ENCODE measurements at places on chromosomes 2 and 18.

DNA sequence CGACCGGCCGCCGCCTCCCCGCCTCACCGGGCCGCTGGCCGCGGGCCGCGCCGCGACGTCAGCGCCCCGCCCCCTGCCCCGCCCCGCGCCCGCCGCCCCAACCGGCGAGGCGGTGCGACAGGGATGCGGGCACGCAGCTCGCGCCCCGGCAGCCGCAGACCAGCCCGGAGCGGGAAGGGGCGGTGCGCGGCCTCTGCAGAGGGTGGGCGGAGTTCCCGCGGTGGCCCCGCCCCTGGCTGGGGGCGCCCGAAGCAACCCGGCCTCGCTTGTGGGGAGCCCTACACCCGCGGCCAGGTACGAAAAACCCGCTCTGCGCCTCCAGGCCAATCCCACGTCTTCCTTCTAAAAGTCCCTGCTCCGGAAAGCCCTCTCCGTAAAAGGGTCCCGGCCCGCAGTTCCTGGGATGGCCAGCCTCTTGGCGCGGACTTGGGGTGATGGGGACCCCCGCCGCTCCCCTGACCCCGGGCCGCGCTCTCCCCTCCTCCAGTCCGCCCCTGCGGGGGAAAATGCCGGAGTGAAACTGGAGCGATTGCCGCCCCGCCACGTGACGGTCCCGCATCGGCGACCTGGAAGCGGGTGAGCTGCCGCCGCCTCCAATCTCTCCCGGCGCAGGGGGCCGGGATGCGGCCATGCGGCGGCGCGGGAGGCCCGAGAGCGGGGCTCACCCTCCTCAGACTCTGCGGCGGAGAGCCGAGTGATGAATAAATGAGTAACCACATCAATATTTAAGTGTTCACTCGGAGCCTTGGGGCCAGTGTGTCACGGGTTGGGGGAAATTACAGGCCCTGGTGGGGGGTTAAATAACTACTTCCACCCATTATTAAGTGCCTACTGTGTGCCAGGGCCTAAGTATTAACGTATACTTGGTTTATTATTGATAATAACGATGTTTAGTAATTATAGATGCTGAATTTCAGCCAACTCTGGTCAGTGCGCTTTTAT is at the start of gene RAB11FIP5:
TSS of gene RAB11FIP5 (minus strand) at position 36 of the 942 bp plus-strand sequence. CDS start 171 bp downstream, outside the sequence.
- DNase-seq, result peak; percentile 75

DNA sequence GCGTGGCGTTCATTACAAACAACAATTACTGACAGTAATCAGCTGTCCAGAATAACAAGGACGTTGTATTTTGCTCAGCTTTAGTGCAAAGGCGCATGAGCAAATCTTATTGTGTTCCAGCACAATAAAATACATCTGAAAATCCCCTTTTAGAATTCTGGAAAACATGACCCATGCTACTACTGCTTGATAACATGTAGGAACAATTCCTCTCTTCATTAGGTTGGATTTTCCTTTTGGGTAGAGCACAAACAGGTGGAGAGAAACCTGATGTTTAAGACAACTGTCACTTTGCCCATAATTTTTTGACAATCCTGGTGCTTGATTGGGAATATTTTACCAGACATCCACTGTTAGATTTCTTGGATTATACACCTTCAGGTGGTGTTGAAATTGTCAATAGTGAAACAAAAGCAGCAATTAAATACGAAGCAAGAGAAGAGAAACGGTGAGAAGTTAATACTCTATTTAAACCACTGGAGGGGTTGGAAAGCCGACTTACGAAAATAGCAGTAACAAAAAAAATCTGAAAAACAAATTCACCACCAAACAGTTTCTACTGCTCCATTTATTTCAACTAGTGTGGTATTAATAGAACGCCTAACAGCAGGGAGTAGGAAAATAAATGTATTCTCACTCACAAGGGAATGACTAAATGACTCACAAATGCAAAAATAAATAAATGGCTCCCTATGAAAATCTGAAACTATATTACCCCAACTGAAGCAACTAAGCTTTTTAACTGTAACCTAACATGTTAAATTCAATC is 102.7 kb downstream of the CPO start:
- no peak for DNase-seq

DNA sequence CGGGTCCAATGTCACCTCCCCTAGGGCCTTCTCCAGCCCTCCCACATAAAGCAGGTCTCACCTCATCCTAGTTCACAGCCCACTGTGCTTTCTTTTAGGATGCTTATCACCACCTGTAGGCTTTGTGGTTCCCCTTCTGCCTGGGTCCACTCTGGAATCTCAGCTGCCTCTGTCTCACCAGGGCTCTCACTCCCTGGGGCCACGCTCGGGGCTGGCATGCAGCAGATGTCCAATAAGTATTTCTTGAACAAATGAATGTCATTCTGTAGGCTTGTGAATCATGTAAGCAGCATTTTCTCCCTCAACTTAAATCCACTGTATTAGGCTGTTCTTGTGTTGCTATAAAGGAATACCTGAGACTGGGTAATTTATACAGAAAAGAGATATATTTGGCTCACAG is 4.3 kb upstream of the SH3BP4 start:
- DNase-seq, result no peak

DNA sequence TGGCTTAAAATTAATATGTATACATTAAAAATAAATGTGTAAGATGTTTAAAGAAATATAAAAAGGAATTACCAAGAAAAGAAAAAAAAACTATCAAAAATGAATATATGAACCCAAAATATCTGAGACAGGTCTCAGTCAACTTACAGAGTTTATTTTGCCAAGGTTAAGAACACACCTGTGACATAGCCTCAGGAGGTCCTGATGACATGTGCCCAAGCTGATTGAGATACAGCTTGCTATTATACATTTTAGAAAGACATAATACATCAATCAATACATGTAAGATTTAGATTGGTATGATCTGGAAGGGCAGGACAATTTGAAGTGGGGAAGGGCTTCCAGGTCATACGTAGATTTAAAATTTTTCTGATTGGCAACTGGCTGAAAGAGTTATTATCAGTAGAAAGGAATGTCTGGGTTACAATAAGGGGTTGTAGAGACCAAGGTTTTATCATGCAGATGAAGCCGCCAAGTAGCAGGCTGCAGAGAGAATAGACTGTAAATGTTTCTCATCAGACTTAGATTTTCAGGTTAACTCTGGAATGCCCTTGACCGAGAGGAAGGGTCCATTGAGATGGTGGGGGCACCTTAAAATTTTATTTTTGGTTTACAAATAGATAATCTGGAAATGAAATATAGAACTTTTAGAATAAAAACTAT is 74.7 kb downstream of the EXOC6B start:
- no peak for DNase-seq

DNA sequence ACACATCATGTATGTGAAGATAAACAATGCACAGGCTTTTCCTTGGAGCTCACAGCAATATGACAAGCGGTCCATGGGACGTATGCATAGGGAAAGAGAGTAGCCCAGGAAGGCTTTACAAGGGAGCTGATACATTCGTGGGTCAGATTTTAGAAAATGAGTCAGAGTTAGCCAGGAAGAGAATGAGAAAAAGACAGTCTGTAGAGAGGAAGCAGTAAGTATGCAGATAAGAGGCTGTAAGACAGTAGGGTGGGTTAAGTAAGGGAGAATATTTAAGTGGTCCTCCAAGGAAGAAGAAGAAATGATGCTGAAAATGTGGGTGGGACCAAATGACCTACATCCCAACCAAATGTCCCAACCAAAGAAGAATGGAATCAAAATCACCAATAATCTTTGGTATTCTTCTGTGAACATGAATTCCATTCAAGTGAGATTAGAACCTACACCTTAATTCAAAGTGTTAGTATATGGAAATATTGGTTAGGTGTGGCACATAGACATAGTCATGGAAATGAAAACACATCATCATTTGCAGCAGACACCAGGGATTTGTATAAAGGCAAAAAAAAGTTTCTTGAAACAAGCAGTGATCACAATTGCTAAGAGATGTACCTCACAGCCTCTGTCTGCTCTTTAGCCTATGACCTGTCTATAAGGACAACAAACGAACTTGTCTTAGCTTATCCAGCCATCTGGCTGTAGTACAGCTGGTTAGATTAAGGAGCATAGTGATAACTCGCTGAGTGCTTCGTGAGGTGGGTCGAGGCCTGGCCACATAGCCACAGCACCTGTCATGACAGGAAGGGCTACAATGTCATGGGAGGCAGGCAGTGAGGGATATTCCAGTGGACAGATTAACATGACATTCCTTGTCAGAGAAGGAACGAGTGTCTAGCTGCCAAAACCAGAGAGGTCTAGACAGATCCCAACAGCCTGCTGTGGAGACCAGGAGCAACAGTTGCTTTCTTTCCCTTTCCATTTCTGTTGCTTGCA is 133.6 kb downstream of the ALK start:
- DNase-seq, result no peak
